ENCODE measurements at places on chromosomes 11 and 22.

DNA sequence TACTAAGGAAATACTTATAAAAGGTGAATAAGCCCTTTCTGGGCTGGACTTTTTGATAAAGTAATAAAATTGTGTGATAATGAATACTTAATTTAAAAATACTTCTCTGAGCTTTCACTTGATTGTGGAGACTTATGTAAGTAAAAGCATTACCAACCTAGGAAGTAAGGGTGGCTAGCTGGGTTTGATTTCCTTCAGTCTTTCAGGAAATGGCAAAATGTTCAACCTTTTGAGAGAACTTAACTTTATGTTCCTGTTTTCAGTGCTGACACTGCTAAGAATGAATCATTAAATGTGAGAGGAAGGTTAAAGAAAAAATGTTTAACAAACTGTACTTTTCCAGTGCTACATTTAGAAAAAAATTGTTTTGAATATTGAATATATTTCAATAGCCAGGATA, 900.3 kb downstream of the METTL15 start:
- DNase-seq = no peak

GRCh38 chr22:33302049-33302545, 243.9 kb upstream of the SYN3 start:
- peak; percentile 48 for DNase-seq

GRCh38 chr22:48318575-48319320, 1508.9 kb downstream of the BRD1 start:
- DNase-seq = no peak

GRCh38 chr11:64856382-64857227, 12.2 kb upstream of the CDC42BPG start:
- DNase-seq = no peak

- no peak for DNase-seq
Observed at GRCh38 chr11:120548682-120549209, 37.2 kb downstream of the GRIK4 start.

- DNase-seq = no peak
Observed at GRCh38 chr22:44391481-44392445, 79.0 kb upstream of the SHISAL1 start.

GRCh38 chr22:48943567-48944432, 883.9 kb downstream of the BRD1 start:
- no peak for DNase-seq

- no peak for DNase-seq
Observed at GRCh38 chr11:130825561-130825960, 90.7 kb downstream of the SNX19 start.

- DNase-seq = no peak
Observed at GRCh38 chr11:8002676-8003075, 15.5 kb downstream of the EIF3F start.

GRCh38 chr22:47810505-47811500, 1048.4 kb downstream of the TBC1D22A start:
- DNase-seq = no peak

DNA sequence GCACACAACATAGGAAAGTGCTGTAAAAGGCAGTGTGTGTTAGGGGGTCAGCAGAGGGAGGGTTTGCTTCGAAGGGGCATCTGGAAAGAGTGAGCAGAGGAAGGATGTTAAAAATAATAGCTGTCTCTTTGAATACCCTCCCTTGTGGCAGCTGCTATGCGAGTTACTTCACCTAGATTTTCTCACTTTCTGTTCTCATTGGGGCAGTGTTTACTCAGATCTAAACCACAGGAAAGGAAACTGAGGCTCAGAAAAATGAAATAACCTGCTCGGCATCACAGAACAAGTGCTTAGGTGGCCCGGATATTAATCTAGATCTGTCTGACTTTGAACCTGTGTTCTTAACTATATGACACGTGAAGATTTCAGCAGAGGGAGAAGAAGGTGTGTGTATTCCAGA, 125.3 kb downstream of the C11orf91 start:
- DNase-seq = no peak

DNA sequence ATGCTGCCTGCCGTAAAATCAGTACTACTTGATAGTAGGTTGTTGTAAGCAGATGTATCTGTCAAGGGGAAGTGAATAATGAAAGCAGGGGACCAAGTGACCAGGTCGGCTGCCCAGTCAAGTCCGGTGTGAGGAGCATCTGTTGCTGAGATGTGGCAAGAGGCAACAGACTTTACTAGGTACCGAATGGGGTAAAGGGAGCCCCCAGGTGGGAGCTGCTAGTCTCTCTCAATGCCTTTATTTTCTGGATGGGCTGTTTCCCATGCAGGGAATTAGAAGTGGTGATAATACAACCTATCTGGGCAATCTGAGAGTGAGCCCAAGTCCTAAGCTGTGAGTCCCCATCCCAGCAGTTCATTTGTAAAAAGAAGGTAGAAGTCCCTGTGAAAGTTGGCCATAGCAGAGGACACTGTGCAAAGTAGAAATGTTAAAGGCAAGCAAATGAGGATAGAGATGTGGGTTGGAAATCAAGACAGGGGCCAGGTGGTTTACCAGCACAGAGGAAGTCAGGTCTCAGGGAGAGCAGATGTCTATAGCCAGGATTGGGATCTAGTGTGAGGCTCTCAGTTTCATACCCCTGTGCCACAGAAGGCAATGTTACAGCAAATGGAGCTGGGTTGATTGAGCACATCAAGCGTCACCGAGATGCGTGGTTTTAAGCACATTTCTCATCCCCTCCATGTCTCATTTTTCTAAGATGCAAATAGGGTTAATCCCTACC, 90.7 kb upstream of the RAG2 start:
- DNase-seq = no peak

DNA sequence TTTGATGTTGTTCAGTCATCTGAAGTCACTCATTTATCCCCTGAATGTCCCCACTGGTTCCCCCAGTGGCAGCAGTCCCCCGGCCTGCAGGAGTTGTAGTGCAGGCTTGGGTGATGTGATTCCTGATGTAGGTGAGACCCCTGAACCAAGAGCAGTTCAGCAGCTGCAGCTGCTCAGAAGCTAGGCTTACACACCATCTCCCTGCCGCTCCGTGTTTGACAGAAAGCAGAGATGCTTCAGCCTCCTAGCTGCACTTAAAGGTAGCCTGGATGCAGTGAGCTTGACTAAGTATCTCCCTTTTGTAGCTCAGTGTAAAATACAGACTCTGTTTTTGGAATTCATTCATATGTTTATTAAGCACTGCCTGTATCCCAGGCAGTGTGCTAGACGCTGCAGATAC, 47.3 kb downstream of the C22orf31 start:
- no peak for DNase-seq

DNA sequence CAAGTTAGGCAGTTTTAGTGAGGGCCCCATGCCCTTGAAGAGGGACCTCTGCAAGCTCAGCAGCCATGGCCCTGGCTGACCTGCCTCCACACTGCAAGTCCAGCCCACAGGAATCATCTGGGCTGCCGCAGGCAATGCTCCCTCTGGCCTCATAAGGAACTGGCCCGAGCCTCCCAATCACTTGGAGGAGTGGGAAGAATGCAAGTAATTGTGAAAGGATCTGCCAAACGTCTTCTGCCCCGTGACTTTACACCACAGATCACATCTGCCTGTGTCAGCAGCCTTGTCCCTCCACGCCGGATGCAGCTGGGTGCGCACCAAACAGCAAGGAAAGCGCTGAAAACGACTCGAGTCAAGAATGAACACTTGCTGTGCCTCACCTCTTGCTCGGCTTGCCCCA, 23.8 kb downstream of the OPCML start:
- DNase-seq = no peak

DNA sequence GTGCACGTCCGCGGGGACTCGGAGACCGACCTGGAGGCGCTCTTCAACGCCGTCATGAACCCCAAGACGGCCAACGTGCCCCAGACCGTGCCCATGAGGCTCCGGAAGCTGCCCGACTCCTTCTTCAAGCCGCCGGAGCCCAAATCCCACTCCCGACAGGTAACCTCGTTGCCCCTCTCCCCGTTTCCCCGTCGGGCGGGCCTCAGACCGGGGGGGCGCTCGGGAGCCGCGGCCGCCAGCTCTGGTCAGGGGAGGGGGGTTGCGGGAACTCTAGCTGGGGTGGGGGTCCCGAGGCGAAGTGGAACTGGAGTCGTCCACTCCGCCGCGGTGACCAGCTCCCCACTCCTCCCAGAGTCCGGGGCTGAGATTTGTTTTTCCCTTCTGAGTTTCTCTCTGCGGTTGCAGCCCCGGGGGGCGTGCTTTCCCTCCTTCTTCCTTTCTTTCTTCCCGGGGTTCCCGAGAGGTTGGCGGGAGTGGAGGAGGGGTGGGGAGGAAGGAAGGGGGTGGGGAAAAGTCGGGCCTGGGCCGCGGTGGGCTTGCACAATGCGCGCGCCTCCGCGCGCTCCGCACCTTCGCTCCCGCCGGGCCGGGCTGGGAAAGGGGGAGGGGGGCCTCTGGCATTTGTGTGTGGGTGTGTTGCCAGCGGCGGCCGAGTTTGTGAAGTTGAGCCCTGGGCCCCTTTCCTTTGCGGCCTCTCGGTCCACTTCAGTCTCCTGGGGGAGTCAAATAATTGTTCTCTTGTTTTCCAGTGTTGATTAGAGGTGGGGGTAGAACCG, 952 bp downstream of the YAP1 start:
- peak; percentile 7 for DNase-seq

GRCh38 chr11:71163371-71163770, 89.0 kb downstream of the SHANK2 start:
- no peak for DNase-seq

DNA sequence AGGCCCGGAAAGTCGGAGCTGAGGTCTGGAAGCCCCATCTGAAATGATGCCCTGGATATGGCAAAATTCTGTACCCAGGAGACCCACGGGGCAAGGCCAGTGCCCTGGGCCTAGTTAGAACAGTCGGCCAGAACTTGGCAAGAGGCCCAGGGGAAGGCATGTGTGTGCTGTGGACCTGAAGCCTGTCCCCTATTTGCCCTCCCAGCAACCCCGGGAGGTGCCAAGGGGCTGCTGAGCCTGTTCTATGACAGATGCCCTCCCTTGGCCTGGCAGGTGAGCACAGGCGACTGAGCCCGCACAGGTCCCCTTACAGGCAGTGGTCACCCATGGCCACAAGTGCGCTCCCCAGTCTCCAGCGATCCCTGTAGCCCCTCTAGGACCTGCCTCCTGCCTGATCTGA, 51.7 kb downstream of the NAT10 start:
- DNase-seq = no peak

DNA sequence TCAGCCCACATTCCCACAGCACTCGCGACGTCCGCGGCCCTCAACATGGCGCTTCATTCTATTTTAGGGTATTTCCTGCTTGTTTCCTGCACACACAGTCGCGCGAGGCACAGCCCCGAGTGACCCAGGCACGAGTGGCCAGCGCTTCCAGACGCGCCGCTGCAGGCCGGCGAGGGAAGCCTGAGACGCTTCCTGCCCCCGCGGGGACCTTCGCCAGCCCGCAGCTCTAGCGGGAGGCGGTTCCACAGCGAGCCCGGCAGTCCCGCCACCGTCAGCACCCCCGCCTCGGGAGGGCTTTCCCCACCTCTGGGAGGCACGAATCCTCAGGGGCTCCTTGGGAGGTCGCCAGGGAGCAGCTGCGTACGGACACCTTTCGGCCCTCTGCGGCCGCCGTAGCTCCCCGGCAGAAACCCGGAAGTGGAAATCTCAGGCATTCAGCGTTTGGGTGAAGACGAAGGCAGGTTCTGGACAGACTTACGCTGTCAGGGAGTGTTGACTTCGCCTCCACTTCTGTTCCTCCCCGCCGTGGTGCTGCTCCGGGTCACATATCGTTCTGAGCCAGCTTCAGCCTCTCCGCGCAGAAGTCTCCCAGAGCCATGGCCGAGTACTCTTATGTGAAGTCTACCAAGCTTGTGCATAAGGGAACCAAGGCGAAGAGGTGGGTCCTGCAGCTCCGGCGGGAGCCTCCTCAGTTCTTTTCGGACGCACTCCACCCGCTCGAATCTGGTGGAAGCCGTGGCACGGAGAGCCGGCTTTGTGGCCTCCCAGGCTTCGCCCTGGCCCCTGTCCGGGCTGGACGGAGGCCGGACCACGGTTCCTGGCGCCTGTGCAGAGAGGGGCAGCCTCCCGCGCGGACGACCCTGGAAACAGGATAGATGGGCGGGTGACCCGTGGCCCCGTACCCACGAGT, 2925.9 kb upstream of the OR11H1 start:
- DNase-seq = no peak

DNA sequence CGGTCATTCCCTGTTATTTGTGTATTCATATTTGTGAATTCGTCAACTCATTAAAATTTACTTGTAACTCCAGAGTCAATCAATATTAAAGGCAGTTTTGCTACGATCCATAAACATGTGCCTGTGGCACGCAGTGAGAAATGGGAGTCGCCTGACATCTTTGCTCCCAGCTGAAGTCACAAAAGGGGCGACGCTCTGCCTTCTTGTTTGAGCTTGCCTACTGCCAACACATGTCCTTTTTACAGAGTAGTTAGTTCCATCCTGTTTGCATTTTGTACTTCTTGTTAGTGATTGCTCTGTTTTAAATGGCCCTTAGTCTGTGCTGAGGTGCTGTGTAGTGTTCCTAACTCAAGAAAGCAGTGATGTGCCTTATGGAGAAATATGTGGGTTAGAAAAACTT, 305.3 kb downstream of the ETS1 start:
- DNase-seq = no peak

GRCh38 chr11:8477680-8478079, 116.3 kb downstream of the STK33 start:
- DNase-seq = no peak

GRCh38 chr11:73652046-73652730, 5.8 kb downstream of the PLEKHB1 start:
- DNase-seq = no peak

GRCh38 chr22:23180893-23181720, 798 bp downstream of the BCR start:
- peak; percentile 22 for DNase-seq

DNA sequence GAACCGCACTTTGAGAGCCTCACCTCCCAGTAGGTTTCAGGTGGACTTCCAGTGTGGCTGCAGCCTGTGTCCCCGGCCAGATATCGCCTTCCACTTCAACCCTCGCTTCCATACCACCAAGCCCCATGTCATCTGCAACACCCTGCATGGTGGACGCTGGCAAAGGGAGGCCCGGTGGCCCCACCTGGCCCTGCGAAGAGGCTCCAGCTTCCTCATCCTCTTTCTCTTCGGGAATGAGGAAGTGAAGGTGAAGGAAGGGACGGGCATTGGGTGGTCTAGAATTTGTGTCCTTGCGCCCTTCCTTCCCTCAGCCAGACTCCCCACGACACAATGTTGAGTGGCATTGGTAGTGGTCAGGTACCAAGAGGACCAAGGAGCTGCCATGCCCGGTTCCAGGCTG, 2.9 kb downstream of the LGALS12 start:
- no peak for DNase-seq

DNA sequence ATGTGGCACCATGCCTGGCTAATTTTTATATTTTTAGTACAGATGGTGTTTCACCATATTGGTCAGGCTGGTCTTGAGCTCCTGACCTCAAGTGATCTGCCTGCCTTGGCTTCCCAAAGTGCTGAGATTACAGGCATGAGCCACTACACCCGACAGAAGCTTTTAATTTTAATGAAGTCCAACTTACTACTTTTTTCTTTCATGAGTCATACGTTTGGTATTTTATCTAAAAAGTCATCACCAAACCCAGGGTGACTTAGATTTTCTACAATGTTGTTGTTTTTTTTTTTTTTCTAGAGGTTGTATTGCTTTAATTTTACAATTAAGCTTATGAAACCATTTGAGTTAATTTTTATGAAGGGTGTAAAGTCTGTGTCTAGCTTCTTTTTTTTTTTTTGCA, 34.9 kb downstream of the JRKL start:
- no peak for DNase-seq

- DNase-seq = no peak
Observed at GRCh38 chr11:45178223-45178622, 31.8 kb downstream of the PRDM11 start.
